ENCODE measurements at places on chromosomes 11 and 22. TPM values are rescaled to one million over a fixed set of nuclear protein-coding genes. Genes with fewer than 3 reads are reported as not detected.

Gene FJX1
- total RNA-seq: 78.8 TPM

Gene APOBEC3H
- not detected for total RNA-seq

Gene C11orf97
- not detected for total RNA-seq

Gene DDIAS
- total RNA-seq: 2.2 TPM

Gene PHOX2A
- total RNA-seq: not detected

Gene OR56A1
- total RNA-seq: under 0.01 TPM

Gene BANF1
- 16.7 TPM for total RNA-seq

Gene ASCL2
- total RNA-seq: 1.4 TPM

Gene RIMBP3B
- total RNA-seq: 0.62 TPM

Gene MAPK8IP1
- 74.7 TPM for total RNA-seq

Gene GPR83
- 1.6 TPM for total RNA-seq

Gene C11orf87
- total RNA-seq: 29.8 TPM

Gene SSRP1
- 49.8 TPM for total RNA-seq

Gene KRTAP5-10
- total RNA-seq: not detected

Gene ZFPL1
- 14.7 TPM for total RNA-seq

All from occipital lobe (tissue), 3 donors.